ENCODE measurements at places on chromosomes 1 and 21.
A peak's percentile ranks its signal among the peaks of the same experiment; 100 is the strongest.

GRCh38 chr1:245215071-245215470, 60.3 kb downstream of the KIF26B start:
- DNase-seq = peak; percentile 66

DNA sequence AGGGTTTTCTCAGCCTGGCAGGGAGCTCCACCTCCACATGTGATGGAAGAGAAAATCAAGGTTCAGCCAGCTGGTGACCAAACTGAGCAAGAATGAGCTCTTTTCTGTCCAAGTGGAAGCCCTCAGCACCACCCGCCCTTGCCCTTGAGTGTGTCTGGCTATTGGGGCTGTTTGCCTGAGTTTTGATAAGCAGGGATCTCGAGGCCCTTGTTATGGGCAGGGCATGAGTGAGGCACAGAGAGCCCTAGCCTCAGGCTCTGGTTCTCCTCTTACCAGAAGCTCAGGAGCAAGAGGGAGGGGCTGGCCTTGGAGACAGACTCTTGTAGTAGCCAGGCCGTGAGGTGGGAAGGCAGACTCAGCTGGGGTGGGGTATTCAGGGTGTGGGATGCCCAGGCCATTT, 37.5 kb upstream of the ARF1 start:
- no peak for DNase-seq

DNA sequence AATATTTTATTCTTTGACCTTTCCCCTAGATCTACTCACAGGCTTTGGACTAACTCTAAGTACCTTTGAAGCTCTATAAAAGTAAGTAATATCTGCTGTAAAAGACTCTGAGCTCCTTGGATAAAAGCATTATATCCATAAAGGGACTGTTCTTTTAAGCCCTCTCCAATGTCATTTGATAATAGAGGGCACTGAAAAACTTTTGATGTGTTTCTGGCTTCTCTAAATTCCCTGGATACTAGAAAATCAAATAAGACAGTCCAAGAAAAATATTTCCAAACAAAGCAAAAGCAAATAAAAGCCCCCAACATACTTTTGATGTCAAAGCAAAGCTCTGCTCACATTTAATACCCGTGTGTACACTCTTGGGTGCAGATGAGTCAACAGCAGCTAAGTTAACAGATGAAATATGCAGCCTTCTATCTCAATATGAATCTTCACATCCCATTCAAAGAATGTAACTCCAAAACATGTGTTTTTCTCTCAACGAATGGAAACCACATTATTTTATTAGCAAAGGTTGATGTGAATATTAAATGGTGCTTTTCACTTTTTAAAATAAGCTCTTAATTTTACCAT, 230.3 kb downstream of the CENPF start:
- no peak for DNase-seq

- no peak for DNase-seq
Measured at GRCh38 chr21:29501451-29501850, 202.7 kb downstream of the BACH1 start.

GRCh38 chr1:23132033-23132432, 36.6 kb downstream of the LUZP1 start:
- DNase-seq = no peak

- DNase-seq = peak; percentile 54
Measured at GRCh38 chr1:11482701-11483479, 3.9 kb downstream of the DISP3 start.

GRCh38 chr1:170856455-170856854, 78.9 kb upstream of the MROH9 start:
- no peak for DNase-seq

DNA sequence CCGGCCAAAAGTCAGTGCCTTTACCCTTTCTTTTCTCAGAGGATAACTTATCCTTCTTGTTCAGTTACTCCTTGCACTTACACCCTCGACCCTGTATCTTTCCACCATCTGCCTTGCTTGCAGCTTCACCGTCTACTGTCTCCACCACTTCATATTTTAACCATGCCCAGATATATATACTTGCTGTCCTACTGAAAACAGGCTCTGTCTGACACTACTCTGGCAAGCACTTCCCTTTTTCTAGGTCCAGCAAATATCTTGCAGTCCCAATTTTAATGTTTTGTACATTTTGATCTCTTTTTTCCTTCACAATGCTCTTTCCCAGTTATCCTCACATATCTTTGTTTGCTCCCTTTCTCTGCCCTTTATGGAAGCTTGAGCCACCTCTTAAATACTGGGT, 308.6 kb downstream of the TPR start:
- no peak for DNase-seq

DNA sequence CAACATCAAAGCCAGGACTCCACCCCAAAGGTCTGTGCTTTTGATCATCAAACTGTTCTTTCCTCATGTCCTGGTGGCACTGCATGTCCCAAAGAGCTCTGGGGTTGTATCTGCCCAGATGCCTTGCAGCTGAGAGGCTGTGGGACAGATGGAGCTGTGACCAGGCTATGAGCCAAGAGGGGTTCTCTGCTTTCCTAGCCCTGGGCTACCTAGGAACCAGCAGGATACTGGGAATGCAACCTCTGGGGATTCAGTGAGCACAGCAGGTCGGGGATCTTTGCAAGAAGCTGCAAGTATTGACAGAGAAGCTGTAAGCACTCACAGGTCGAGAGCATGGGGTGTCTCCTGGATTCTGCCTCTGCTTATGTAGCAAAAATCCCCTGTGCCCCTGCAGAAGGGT, 186.6 kb downstream of the GRIK3 start:
- DNase-seq = peak; percentile 68

DNA sequence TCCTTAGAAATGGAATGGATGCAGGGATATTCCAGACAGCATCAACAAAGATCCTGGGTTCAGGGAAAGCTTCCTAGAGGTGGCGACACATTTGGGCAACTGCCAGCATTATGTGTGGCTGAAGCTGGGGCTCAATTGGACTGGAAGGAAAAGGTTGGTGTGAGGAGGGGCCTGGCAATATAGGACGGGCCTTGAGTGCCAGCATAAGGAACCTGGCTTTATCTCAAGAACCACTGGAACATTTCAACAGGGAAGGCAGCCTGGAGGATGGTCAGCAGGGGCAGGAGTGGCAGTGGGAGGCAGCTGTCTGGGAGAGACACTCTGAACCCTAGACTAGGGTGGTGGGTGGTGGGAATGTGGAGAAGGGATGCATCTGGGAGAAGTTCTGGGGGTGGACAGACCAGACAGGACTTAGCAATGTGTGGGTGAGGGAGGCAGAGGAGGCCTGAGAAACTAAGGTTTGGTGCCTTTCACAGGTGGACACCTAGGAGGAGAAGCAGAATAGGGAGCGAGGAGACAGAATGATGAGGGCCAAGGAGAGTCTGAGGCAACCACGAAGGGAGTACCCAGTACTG, 3.5 kb downstream of the SH3BGRL3 start:
- DNase-seq = no peak

DNA sequence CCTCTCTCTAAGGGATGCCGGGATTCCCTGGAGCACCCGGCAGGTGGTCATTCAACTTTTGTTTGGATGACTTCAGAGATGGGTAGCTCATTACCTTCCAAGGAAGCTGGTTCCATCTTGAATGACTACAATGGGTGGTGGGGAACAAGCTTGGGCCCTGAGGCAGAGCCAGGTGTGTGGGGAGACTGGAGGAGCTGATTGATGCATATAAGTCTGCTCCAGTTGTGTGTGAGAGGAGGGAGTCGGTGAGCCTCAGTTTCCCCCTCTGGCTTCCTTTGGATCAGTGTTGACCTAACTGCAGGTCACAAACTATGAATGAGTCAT, 133.8 kb upstream of the ZBTB40 start:
- DNase-seq = no peak
